ENCODE measurements at places on chromosomes 11 and 22.

- no peak for DNase-seq
Observed at GRCh38 chr22:46132830-46133587, 17.3 kb upstream of the PPARA start.

GRCh38 chr11:9228091-9228490 lies 37.1 kb downstream of the DENND5A start:
- DNase-seq, result no peak

DNA sequence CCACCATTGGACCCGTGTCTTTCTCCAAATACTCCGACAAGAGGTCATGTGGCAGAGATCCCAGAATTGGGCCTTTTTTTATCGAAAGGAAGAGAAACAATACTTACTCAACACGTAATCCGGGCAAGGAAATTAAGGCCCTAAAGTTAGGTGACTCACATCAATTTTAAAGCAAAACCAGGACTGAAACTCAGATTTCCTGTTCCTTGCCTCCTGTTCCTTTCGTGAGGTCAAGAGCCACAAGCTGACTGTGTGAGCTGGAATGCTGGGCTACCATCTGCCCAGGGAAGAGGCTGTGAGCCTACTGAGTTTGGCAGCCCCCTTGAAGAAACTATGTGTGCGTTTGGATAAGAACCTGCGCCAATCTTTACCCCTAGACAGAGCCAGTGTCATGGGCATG lies 27.1 kb upstream of the MRGPRX2 start:
- no peak for DNase-seq

DNA sequence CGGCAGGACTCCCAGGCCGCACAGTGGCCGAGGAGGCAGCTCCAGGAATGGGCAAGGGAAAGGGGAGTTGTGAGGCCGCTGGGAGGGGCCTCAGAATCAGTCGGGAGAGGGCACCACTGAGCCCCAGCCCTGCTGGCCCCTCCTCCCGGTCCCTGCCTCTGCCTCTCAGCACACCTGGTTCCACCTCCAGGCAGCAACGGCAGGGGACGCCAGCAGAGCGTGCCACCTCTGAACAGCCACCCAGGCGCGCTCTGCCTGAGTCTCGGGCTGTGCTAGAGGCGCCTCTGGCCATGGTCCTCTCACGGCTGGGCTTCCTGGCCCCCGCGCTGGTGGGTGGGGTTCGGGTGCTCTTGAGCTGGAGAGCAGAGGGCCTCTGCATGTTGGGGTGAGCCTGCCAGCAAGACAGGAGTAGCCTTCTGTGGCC lies 33.0 kb downstream of the MOB2 start:
- no peak for DNase-seq

DNA sequence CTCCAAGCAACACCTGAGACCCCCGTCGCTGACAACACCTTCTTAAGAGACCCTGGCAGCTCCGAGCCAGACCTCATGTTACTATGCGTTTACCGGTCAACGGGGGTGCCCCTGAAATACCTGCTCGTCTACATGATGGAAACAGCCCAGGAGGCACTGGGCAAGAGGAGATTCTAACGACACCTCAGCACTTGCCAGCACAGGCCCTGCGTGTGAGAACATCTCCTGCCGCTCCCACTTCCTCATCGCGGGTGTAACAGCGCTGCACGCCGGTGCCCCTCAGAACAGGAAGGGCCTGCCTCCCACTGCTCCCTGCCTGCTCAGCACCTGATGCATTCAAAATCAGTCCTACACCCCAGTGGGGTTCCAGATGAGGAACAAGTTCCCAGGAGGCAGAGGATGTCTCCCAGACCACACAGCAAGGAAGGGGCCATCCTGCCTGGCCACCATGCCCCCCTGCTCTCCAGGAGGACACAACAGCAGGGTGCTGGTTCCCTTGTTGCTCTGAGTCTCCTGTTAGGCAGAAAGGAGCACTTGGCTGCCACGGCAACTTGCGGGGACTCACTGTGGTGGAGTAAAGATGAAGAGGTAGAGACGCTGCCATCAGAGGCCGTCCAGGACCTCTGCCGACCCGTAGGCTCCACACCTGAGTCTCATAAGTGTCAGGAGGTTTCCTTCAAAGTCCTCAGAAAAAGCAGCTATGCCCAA lies 2.1 kb downstream of the TOLLIP start:
- DNase-seq, result no peak

DNA sequence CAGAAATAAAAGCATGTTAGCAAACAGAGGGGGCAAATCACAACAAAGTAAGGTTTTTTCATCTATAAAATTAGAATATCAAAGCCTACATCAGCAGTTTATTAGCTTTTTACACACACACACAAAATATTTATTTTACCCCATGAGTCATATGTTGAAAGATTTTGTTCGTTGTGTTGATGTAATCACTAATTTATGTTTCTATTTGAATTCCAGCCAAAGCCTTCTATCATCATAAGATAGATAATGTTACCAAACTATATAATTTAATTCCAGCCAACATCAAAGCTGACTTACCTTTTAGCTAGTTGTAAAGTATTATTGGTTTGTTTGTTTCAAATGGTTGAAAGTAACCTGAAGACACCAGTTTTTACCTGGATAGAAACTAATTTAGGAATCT lies 458.0 kb upstream of the ARHGAP42 start:
- DNase-seq, result no peak

DNA sequence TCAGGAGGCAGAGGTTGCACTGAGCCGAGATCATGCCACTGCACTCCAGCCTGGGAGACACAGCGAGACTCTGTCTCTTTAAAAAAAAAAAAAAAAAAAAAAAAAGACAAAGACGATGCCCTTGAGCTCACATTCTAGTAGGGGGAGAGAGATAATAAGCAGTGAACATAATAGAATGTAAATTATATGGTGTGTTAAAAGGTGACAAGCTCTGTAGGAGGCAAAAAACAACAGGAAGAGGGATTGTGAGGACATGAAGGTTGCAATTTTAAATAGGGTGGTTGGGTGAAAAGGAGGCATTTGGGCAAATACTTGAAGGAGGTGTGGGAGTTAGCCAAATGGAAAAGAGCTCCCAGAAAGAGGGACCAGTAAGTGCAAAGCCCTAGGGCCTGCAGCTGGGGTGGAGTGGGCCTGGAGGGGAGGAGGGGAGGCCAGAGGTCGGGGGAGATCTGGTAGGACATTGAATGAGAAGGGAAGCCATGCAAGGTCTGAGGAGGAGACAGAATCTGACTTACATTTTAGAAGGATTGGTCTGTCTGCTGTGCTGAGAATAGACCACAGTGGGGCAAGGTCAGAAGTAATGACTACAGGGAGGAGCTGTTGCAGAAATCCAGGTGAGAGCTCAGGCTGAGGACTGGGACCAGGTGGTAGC lies 26.6 kb downstream of the P2RY2 start:
- no peak for DNase-seq

DNA sequence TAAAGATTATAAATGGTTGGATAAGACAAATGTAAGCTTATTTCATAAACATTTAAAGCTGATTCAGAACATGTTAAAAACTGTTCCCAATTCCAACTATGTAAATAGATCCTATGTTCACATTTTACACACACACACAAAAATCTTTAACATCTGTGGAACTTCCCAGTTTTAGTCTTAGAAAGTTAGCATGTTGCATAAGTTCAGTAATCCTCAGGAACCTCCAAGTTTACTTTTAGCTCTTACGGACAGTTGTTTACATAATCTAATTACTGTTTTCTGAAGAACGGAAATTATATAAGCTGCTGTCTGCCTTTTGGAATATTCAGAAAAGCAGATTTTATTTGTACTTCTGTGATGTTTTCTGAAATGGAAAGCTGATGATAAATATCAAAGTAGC lies 53.3 kb downstream of the PANX1 start:
- no peak for DNase-seq

DNA sequence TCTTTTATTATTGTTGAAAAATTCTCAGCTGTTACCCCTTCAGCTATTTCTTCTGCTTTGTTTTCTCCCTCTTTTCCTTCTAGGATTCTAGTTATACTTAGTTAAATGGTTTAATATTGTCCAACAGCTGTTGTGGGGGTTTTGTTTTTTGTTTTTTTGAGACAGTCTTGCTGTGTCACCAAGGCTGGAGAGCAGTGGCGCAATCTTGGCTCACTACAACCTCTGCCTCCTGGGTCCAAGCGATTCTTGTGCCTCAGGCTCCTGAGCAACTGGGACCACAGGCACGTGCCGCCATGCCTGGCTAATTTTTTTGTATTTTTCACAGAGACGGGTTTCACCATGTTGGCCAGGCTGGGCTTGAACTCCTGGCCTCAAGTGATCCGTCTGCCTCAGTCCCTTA lies 12.7 kb downstream of the SDHAF2 start:
- DNase-seq, result no peak
